ENCODE measurements at places on chromosomes 5 and 9.

DNA sequence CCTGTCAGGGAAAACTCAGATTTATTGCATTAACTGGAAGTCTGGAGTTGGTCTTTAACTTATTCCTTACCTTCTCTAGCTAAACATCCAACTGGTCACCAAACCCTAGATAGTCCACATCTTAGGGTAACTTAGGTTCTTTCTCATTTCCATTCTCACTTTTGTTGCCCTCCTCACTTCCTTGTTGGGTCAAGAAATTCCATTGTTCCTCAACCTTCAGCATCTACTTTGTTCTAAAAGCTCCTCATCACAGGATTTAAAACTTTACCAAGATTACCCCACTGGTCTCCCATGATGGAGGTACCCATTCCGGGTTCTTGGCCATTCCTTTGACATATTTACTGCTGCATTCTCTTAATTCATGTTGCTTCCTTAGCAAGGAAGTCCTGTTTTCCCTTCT, 32.1 kb downstream of the PTTG1 start:
- no peak for DNase-seq

- no peak for DNase-seq
Measured at GRCh38 chr5:86175224-86175623, 442.5 kb upstream of the COX7C start.

- no peak for DNase-seq
Measured at GRCh38 chr9:70020991-70021571, 22.6 kb upstream of the MAMDC2 start.

DNA sequence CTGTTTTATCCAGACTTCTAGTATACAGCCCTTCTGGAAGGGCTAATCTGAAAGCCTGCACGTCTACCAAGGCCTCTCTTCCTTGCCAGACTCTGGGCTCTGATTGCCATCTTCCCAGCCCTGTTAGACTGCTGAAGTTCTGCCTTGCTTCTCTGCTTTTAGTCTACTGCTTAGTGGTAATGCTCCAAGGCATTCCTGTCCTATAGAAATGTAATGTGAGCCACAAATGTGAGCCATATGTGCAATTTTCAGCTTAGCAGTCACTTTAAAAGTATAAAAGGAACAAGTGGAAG, 32.1 kb downstream of the WNK2 start:
- no peak for DNase-seq

GRCh38 chr9:122090981-122091380, 2.1 kb downstream of the TTLL11 start:
- no peak for DNase-seq

GRCh38 chr9:80378669-80379293, 807.0 kb downstream of the TLE4 start:
- no peak for DNase-seq

DNA sequence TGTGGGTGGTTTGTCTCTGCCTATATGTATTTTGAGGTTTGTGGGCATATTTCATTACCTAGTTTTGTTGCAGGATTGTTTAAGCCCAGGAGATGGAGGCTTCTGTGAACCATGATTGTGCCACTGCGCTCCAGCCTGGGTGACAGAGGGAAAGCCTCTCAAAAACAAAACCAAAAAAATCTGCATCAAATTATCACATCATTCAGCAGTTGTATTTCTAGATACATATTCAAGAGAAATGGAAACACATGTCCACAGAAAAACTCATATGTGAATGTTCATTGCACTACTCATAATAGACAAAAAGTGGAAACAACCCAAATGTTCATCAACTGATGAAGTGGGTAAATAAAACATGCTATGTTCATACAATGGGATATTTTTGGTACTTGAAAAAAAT, 29.9 kb downstream of the HSPA4 start:
- no peak for DNase-seq

GRCh38 chr5:50813691-50814090, 147.3 kb downstream of the PARP8 start:
- no peak for DNase-seq

GRCh38 chr9:107650995-107651394, 161.4 kb upstream of the KLF4 start:
- no peak for DNase-seq

DNA sequence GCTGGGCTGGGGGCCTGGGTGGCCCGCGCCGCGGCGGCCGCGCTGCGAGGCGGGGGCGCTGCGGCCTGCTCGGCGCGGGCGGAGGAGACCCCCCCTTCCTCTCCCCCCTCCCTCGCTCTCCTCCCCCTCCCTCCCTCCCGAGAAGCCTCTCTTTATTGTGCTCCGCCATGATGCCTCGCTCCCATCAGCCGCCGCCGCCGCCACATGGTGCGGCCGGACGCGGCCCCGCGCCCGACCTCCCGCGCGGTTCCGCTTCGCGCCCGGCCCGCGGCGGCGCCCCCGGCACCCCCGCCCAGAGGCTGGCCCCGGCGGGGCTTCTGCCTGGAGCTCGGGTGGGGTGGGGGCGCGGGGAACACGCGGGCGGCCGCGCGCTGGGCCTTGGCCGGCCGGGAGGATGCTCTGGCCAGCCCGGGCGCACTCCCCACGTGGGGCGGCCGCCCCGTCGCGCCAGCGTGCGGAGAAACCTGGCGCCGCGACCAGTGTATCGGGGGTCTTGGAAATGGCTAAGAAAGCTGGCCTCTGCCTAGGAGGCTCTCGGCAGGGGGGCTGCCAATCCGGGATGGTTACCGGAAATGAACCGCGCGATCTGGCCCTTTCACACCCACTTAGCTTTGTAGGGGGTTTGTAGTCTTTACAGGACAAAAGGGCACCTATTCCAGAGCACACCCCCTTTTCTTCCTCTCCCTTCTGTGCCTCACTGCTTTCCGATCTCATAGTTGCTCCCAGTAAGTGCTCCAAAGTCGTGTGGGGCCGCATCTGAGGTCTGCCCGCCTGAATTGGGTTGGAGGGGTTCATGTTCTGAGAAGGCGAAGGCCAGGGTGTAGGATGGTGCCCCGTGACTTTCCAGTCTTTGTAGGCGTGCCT, 1.0 kb downstream of the SET start:
- DNase-seq, result no peak

DNA sequence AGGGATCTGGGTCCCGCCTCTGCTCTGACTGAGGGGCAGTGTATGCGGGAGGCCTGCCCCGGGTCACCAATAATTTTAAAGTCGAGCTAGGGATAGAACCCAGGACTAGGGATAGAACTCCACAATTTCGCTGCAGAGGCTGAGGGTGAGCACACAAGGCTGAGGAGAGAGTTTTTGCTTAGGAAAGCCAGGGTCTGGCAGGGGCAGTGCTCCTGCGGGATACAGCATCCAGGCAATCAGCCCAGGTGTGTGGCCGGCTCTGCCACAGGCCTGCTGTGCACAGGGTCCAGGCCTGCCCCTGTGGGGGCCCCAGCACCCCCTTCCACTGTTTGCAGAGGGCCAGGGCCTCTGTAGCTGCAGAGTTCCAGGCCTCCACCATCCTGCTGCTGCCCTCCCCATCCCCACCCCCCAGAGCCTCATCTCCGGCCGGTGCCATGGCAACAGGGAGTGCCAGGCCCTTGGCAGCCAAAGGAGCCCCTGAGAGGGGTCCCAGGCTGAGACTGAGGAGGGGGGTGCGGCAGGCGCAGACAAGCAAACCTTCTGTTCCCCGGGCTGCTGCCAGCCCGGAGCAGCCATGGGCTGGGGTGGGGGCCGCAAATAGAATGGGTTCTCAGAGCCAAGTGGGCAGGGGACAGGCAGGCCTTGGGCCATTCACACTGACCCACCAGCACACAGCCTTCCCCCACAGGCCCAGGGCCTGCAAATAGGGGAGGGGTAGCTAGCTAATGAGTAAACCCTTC, 8.6 kb downstream of the PDGFRB start:
- DNase-seq, result no peak

- no peak for DNase-seq
Measured at GRCh38 chr5:107230367-107230766, 440.4 kb downstream of the EFNA5 start.

- DNase-seq, result no peak
Measured at GRCh38 chr9:130554606-130555005, 24.8 kb upstream of the FUBP3 start.

GRCh38 chr9:14760060-14760459, 37.5 kb upstream of the CER1 start:
- DNase-seq, result no peak

GRCh38 chr5:167049043-167049663, 1242.3 kb upstream of the WWC1 start:
- DNase-seq, result no peak

All from stimulated activated CD8-positive, alpha-beta memory T cell treated with anti-CD3 and anti-CD28 coated beads, Interleukin-7, amount 100 ng/mL, for 1 hour (primary cell).